A549 treated with Mapracorat at 1 μM for 4 hours (cell line): ENCODE measurements at places on chromosomes 12 and 14. TPM values are rescaled to one million over a fixed set of nuclear protein-coding genes. Genes with fewer than 3 reads are reported as not detected.

PLA2G1B gene
- total RNA-seq: not detected in 5 replicates

ASCL1 gene
- total RNA-seq: 0.07 TPM in 1 of 5 replicates, not detected in the others

CDK2 gene
- total RNA-seq: 46.7 to 61.3 TPM (median 54.7 TPM) in 5 replicates

LUM gene
- 0.08 to 0.33 TPM (median 0.28 TPM) in 5 replicates for total RNA-seq

SAMD4A gene
- 10.5 to 13.3 TPM (median 11.0 TPM) in 5 replicates for total RNA-seq

WNT1 gene
- not detected in 5 replicates for total RNA-seq

ATL1 gene
- 4.9 to 6.3 TPM (median 5.4 TPM) in 5 replicates for total RNA-seq

ZC2HC1C gene
- 3.7 to 5.0 TPM (median 4.2 TPM) in 5 replicates for total RNA-seq

ARHGEF40 gene
- 7.1 to 11.5 TPM (median 9.5 TPM) in 5 replicates for total RNA-seq

NTN4 gene
- 37.4 to 48.9 TPM (median 40.4 TPM) in 5 replicates for total RNA-seq

TSHR gene
- total RNA-seq: not detected in 5 replicates

IL22 gene
- not detected in 5 replicates for total RNA-seq

AKAP3 gene
- 0.05 to 0.38 TPM (median 0.18 TPM) in 5 replicates for total RNA-seq

TAS2R9 gene
- not detected in 5 replicates for total RNA-seq

SMCO2 gene
- 0.17 to 0.69 TPM (median 0.26 TPM) in 3 of 5 replicates, not detected in the others for total RNA-seq
